ENCODE measurements at places on chromosomes 1 and 21. TPM values are rescaled to one million over a fixed set of nuclear protein-coding genes. Genes with fewer than 3 reads are reported as not detected.

DIO1 gene
- total RNA-seq: not detected

DNA sequence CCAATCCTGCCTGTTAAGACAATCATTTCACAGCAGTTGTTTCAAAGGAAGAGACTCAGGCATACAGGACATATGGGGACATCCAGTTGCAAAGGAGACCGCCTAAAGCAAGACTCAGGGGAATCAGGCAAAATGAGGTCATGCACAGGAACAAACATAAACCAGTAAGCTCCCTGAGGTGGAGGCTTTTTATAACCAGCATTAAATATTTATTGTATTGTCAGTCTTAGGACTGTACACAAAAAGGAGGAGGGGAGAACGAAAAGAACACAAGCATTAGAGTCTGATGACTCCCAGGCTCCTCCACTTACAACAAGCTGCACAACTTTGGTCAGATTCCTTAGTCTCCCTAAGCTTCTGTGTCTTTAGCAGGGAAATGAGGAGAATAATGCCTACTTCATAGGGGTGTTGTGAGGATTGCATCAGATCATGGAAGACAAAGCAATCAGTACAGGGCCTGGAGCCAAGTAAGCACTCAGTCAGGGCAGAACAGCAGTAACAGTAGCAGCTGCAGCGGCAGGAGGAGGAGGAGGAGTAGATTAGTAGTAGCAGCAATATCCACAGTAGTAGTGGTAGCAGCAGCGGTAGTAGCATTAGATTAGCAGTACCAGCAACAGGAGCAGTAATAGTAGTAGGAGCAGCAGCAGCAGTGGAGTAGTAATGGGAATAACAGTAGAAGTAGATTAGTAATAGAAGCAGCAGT, 54.2 kb upstream of the SPATA6 start:
- no peak for DNase-seq

DNA sequence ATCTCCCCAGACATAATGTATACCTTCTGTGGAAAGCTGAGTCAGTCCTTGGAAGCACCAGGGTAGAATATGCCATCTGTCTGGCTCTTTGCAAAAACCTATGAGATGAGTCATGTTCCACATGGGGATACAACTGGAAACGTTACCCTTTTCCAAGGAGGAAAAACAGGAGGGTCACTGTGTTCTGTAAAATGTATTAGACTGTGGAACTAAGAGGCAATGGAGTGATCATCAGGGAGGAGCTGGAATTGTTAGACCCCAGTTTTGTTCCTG, 16.1 kb upstream of the PSMD4 start:
- no peak for DNase-seq

RBM34 gene
- total RNA-seq: 95.7 TPM

EFCAB14 gene
- total RNA-seq: 96.9 TPM

Data from activated CD4-positive, alpha-beta memory T cell treated with anti-CD3 and anti-CD28 coated beads, Interleukin-2, amount 10 ng/mL, durations not matched to agents 7 days and 5 days (primary cell).